ENCODE measurements at places on chromosomes 7 and 10.

DNA sequence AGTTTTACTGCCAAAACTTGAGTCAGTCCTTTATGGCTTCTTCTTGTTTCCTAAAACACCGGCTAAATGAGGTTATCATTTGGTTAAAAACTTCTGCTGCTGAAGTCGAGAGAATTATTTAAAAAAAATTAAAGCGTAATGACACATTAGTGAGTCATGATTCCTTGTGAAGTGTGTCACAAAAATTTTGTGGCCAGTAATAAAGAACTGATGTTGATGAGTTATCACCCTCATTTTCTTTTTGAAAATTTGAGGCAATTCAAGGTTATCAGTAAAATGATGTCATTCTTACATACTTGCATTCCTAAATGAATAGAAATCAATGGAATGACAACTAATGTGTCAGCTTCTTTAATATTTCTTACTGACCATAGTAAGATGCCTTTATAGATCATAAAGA, 427.4 kb downstream of the SORCS3 start:
- no peak for DNase-seq

DNA sequence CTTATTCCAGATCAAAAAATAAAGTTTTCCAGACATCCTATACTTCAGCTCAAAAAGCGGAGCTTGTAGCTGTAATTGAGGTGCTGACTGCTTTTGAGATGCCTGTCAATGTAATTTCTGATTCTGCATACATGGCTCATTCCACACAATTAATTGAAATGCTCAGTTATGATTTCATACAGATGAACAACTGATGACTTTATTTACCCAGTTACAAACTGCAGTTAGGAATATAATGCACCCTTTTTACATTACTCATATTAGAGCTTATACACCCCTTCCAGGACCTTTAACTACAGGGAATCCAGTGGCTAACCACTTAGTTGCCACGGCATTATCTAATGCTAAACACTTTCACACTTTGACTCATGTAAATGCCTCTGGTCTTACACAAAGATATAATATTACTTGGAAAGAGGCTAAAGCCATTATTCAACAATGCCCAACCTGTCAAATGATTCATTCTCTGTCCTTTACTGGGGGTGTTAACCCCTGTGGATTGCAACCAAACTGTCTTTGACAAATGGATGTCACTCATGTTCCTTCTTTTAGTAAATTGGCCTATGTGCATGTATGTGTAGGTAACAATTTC, 147.3 kb downstream of the ZNF33B start:
- no peak for DNase-seq

- DNase-seq = no peak
Measured at GRCh38 chr7:32586291-32587221, 91.3 kb downstream of the AVL9 start.

- no peak for DNase-seq
Measured at GRCh38 chr10:124677293-124677699, 66.9 kb downstream of the FAM53B start.

GRCh38 chr10:50367732-50368131, 116.4 kb upstream of the ASAH2 start:
- DNase-seq = no peak

- DNase-seq = no peak
Measured at GRCh38 chr10:110058212-110058611, 50.4 kb downstream of the ADD3 start.

DNA sequence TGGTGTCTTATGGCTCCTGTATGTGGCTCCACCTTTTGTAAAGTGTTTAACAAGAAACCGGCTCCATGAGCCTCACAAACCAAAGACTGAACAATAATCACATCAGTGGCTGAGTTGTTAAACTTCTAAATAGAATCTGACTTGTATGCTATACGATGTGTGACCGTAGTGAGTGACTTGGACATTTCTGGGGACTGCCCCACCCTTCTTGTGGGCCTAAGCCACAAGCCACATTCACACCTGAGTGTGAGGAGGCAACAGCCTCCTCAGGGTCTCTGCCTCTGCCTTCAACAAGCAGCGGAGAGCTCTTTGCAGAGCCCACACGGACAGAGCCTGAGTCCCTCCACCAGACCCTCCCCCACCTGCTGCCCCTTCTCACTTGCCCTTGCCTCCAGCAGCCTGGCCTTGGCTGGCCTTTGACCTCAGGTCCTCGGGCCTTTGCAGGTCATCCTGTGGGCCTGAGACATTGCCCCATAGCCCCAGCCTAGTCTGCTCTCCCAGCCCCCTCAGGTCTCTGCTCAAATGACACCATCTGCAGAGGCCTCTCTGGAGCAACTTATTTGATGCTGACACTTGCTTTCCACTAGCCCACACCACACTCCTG, 156.8 kb upstream of the TNS3 start:
- DNase-seq = no peak
